Adrenal gland (tissue), 19 donors: ENCODE measurements at places on chromosomes 11 and 22. TPM values are rescaled to one million over a fixed set of nuclear protein-coding genes. Genes with fewer than 3 reads are reported as not detected.
A peak's percentile ranks its signal among the peaks of the same experiment; 100 is the strongest.

The MYEOV gene
- total RNA-seq = not detected

The TSPAN18 gene
- total RNA-seq = 54.0 TPM

DNA sequence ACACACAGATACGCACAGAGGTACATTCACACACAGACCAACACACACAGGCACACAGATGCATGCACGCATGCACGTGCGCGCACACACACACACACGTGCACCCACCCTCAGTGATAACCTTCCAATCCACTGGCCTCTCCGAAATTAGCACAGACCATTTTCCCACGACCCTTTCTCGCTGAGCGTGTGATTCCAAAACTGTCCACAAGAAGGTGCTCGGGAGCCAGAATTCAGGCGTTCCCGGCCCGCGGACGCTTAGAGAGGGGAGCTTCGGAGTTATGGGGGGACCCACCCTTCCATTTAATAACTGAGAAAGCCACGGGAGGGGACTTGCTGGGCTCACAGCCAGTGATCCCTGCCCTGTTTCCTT, 33.8 kb upstream of the SLC35C1 start:
- DNase-seq = peak; percentile 66

DNA sequence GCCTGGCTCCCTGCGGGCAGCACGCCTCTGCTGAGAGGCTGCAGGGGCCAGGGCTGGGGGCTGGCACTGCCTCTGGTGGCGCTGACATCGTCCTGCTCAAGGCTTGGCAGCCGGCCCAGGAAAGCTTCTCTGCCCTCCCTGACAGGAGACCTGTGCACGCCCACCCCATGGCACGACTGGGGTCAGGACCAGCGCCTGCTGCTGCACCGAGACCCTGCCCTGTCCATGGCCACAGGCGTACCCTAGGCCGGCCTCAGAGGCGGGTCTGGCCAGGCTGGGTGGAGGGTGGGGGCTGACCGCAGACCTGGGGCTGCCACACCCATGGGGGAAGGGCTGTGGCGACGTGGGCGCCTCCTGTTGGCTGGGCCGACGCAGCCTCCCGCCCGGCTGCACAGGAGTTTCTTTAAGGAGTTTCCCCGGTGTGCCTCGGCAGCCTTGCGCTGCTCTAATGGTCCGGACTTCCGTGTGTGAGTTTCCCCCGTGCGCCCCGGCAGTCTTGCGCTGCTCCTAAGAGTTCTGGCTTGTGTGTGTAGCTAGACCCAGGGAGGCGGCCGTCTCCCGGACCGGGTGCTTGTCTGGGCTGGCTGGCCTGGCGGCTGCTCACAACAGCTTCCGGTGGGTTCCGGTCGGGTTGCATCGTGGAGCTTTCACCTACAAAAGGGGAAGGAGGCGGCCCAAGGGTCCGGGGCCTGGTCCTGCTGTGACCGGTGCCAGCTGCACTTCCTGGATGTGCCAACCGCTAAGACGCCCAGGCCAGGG, 4.6 kb downstream of the TRABD start:
- DNase-seq = peak; percentile 79

GRCh38 chr11:119085437-119085847, 761 bp downstream of the HMBS start:
- no peak for DNase-seq
